ENCODE measurements at places on chromosomes 5 and 9.

DNA sequence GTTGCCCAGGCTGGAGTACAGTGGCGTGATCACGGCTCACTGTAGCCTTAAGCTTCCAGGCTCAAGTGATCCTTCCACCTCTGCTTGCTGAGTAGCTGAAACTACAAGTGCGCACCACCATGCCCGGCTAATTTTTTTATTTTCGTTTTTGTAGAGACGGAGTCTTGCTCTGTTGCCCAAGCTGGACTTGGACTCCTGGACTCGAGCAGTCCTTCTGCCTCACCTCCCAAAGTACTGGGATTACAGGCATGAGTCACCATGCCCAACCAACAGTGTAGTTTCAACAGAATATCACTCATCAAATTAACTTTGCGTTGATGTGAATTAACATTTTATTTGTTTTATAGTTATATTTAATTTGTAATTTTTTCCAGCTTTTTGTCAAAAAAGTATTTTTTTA lies 45.3 kb downstream of the WDR70 start:
- DNase-seq = no peak

GRCh38 chr9:89655056-89655989 lies 50.5 kb downstream of the GADD45G start:
- DNase-seq = no peak

- DNase-seq = no peak
Observed at GRCh38 chr9:107361816-107362215, 78.7 kb downstream of the RAD23B start.

GRCh38 chr5:32677023-32677422 lies 34.1 kb upstream of the NPR3 start:
- DNase-seq = no peak

GRCh38 chr5:172715421-172715780 lies 55.6 kb downstream of the DUSP1 start:
- no peak for DNase-seq

- no peak for DNase-seq
Observed at GRCh38 chr5:55402199-55402598, 94.4 kb downstream of the MTREX start.

GRCh38 chr5:142652563-142652962 lies 33.3 kb downstream of the FGF1 start:
- DNase-seq = no peak

DNA sequence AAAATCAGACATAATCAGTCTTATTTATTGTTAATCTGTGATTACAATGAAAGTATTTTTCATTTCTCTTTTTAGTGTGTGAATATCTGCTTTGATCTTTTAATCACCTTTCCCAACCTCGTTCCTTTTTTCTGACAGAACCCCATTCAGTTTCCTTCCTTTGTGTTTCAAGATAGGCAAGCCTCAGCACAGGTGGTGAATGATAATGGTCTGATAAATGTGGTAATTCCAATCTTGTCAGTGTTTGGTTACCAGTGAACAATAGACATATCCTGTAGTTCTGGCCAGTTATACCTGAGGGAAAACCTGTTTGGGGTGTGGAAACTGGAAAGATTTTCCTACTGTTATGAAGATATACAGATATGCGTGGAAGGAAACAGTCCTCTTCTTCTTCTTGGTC lies 13.5 kb downstream of the STX17 start:
- no peak for DNase-seq

DNA sequence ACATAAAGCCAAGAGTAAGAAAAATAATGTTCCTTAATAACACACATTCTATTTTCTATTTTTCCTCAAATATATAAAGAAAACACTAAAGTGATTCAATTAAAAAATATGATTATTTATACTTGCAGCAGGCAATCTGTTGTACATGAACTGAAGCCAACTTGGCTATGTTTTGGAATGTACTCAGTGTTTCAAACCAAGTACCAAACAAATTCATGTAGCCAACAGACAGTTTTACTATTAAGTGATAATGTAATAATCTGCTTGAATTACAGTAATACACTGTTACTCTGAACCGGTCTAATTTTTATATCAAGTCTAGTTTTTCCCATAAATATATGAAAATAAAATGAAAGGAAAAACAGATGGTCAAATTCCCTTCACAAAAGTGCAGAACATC lies 58.0 kb downstream of the CEP120 start:
- no peak for DNase-seq

DNA sequence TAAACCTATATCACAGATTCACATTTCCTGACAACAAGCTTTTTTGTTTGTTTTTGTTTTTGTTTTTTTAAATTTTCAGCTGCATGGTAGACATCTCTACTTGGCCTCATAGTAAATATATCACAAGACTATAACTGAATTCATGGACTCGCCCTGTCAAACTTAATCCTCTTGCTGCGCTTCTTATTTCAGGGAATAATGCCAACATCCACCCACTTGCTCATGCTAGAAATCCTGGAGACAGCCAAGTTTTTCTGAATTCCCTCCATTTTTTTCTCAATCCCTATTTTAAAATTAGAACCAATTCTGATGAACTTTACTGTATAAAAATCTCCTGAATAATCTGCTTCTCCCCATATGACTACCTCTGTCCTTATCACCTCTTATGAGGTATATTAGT lies 283.6 kb upstream of the RPS23 start:
- DNase-seq = no peak

- DNase-seq = no peak
Observed at GRCh38 chr9:133115604-133116345, 5.3 kb downstream of the RALGDS start.

- no peak for DNase-seq
Observed at GRCh38 chr9:86452201-86452828, 98.1 kb upstream of the TUT7 start.

DNA sequence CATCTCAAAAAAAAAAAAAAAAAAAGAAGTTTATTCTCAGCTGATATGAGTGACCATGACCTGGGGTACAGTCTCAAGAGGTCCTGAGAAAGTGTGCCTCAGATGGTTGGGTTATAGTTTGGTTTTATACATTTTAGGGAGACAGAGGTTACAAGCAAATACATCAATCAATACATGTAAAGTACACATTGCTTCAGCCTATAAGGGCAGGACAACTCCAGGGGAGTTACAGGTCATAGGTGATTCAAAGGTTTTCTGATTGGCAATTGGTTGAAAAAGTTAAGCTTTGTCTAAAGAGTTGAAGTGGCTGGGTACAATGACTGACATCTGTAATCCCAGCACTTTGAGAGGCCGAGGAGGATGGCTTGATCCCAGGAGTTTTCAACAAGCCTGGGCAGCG lies 2.3 kb upstream of the GMCL2 start:
- DNase-seq = no peak

DNA sequence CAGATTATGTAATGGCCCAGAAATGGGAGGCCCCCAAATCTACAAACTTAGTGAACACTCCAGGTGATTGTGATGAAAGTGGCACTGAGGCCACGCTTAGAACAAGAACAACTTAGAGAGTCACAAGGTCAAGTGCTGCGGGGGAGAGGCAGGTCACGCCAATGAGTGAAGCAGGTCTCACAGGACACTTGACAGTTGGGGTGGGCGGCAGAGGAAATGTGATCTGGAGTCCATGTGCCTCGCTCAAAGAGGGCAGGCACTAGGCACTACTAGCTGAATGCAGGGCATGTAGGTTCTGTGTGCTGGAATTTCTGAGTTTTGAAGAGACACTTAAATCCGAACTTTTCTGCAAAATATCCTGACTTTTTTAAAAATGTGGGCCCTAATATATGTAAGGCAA lies 193.2 kb upstream of the RORB start:
- no peak for DNase-seq

DNA sequence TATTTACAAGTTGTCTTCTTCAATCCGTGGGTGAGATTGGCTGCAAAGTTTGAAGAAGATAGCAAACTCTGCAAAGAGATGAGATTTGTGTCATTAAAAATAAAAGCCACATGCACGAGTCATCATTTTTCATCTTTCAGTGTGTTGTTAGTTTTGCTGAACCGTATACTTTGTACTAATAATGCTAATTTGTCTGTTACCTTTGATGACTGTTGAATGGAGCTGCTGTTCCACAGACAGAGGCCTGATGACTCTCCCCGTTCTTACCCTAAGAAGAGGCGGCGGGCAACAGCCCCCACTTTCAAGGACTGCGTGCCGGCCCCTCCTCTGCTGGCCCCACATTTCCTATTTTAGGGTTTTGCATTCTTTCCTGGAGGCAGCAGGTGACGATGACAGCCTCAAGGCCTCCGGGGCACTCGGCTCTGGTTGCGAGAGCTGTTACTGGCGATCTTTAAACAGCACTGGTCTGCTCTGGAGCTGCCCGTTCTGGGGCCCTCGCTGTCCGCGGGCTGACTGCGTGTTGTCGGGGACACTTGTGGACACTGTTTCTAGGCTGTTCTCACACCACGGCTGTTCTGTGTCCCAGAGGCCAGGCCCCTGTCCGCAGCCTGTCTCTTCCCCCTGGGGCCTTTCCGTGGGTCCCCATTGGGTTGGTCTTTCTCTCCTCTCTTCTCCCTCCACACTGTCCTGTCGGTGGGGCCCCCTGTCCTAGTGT lies 35.1 kb downstream of the NDUFS6 start:
- no peak for DNase-seq

GRCh38 chr5:76590027-76590426 lies 33.2 kb downstream of the F2RL2 start:
- DNase-seq = no peak
